HCEC 1CT (cell line): ENCODE measurements at places on chromosomes 6 and 20.

DNA sequence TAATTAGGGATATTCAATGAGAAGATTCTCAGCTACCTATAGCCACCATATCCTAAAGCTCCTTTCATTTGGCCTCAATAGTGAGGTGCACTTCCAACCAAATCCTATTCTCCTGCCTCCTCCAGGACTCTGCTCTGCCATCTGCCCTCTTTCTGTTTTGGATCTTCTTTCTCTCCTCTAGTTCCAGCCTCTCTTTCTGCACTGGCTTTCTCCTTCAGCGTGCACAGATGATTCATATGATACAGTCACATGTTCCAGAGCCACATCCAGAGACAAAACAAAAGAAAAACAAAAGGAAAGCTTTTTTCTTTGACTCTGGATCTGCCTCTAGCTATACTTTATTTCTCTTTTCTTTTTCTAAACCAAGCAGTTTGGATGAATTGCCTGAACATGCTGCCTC lies 531.9 kb upstream of the MAN1A1 start:
- peak; percentile 44 for DNase-seq

DNA sequence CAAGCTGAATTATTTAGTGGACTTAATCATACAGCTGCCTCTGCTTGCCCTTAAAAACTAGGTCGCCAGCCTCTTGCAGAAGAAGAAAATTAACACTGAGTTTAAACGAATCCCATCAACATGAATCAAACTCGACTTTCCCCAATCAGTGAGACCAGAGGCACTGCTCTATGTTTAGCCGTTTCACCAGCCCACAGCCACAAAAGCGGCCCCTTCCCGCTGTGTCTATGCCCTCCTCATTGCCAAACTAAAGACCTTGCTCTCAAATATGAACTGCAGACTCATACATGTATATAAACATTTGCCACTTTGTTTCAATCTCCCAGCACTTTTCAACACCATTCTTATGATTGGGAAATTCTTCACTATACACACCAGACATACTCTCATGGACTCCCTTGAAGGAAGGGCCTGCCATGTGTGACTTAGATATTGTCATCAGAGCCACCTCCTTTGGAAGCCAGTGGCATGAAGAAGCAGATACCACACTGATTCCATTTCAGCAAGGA lies 105.8 kb upstream of the ADGRF1 start:
- no peak for DNase-seq

- no peak for DNase-seq
Measured at GRCh38 chr6:343960-344815, 47.4 kb upstream of the IRF4 start.

DNA sequence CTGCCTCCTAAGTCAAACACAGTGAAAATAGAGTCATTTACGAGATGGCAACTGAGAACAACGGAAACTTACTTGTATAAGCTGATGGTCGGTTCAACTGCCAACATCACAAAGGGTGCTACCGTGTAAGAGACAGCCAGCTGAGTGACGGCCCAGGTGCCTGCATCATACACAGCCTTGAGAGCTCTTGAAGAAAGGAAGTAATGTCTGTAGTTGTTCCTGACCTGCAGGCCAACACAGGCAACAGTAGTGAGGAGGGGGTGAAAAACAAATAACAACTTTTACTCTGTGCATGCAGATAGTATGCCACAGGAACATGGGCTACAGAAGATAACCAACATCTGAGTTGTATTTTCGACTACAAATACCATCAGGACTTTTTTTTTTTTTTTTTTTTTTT lies 102.7 kb downstream of the MBOAT1 start:
- no peak for DNase-seq

DNA sequence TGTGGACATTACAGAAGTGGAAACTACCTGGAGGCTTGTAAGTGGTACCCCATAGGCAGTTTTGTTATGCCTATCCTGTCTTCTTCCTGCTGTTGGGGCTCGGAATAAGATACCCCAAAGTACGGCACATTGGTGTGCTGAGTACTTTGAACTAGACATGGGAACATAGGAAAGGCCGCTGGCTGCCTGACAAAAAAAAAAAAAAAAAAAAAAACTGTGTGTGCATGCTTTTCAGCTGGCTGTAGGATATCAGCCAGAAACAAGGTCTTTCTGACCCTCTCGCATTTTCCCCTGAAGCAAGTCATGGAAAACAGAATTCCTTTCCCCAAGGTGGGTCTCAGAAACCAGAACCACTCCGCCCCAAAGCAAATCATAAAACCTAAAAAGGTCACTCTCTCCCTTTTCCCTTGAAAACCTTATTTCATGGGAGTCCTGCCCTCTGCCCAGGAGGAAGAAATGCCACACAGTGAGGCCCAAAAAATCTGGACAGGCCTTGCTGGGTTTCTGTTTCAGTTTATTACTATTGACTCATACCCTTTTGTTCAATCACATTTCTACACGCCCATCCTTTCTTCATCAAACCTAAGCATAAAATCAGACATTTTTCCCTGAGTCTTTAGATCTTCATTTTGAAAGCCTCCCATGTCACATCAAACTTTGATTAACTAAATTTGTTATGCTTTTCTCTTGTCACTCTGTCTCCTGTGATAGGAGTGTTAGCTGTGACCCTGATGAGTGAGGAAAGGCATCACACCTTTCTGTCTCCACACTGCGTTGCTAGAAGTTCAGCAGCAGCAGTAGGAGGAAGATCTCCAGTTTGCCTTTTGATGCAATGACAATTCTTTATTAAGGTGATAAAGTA lies 17.2 kb downstream of the SLC2A12 start:
- no peak for DNase-seq

- DNase-seq: no peak
Measured at GRCh38 chr20:39983655-39984054, 705.4 kb downstream of the MAFB start.

GRCh38 chr6:137919502-137919823 lies 52.4 kb downstream of the TNFAIP3 start:
- no peak for DNase-seq
